Foreskin fibroblast (primary cell): ENCODE measurements at places on chromosomes 5 and 9.

DNA sequence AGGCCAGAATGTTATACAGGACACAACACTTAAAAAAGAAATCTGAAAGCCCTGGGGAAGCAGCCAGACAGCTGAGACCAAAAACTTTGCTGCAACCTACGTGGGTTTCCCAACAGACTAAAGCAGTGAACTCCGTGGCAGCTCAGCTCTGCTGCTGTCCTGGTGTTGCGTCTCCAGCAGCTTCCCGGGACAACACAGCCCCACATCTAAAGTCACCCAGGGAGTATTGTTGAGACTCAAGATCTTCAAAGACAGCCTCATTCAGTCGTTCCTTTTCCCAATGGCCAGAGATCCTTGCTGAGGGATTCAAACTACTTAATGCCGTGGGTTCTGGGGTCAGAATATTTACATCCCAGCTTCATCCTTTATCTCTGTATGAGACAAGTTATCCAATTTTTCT lies 125.8 kb downstream of the MED10 start:
- DNase-seq: no peak

DNA sequence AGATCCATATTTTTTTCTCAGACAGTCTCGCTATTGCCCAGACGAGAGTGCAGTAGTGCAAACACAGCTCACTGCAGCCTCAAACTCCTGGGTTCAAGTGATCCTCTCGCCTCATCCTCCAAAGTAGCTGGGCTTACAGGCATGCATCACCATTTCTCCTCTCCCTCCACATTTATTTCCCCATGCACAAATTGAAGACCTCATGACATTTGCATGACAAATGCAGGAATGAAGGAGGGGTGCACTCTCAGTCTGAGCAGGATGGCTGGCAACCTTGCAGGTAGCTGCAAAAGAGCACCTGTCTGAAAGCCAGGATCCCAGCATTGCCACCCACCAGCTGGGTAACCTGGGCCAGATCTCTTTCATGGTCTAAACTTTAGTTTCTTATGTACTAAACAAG lies 111.2 kb downstream of the SH3TC2 start:
- DNase-seq: no peak

GRCh38 chr9:19493174-19493811 lies 84.5 kb downstream of the ACER2 start:
- DNase-seq: peak; percentile 81

- peak; percentile 29 for DNase-seq
Measured at GRCh38 chr5:138654281-138654867, 79.2 kb upstream of the HSPA9 start.

- DNase-seq: no peak
Measured at GRCh38 chr9:94017939-94018531, 62.9 kb upstream of the BARX1 start.

- no peak for DNase-seq
Measured at GRCh38 chr9:100303747-100304146, 49.0 kb downstream of the TEX10 start.

DNA sequence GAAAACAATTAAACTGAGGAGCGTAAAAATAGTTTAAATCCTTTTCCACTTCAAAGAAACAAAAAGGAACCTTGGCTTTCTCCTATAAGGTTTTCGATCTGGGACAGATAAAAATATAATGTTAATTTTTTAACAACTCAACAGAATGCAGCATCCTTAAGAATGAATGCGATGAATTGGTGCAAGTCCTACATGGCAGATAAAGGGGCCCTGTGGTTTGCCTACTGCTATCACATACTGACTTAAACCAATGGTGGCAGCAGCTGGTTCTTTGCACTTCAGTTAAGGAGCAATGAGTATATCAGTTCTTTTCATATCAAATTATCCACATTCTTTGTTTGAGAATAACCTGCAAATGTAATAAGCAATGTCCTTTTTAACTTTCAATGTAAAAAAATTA lies 12.4 kb upstream of the TYRP1 start:
- DNase-seq: no peak

DNA sequence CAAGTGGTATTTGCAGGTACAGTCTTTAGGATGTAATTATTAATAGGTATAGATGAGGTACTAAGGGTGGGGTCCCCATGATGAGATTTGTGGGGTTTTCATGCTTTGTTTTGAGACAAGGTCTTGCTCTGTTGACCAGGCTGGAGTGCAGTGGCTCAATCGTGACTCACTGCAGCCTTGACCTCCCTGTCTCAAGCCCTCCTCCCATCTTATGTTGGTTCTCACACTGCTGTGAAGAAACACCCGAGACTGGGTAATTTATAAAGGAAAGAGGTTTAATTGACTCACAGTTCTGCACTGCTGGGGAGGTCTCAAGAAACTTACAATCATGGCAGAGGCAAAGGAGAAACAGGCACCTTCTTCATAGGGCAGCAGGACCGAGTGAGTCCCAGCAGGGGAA lies 217.5 kb downstream of the CDK5RAP2 start:
- peak; percentile 69 for DNase-seq

DNA sequence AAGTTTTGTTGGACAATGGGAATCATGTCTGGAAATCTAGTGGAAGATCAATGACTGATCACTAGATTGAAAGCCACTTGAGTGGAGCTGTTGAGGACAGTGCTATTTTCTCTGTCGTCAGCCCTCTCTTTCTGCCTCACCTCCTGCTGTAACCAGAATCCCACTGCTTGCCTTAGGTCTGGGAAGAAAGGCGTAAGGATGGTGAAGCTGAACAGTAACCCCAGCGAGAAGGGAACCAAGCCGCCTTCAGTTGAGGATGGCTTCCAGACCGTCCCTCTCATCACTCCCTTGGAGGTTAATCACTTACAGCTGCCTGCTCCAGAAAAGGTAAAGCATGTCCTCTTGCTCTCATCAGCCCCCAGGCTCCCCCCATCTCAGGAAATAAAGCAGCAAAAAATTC lies 1.1 kb downstream of the NSG2 start:
- DNase-seq: no peak

- DNase-seq: no peak
Measured at GRCh38 chr5:160310552-160311295, 1.6 kb downstream of the CCNJL start.

DNA sequence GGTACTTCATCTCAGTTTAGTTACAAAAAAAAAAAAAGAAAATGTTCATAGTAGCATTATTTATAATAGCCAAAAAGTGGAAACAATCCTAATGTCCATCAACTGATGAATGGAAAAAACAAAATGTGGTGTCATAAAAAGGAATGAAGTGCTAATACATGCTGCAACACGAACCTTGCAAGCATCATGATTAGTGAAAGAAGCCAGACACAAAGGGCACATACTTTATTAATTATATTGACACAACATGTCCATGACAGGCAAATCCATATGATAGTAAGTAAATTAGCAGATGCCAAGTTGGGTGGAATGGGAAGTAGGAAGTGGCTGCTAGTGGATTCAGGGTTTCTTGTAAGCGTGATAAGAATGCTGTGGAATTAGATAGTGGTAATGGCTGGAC lies 54.2 kb downstream of the PCDHGC5 start:
- DNase-seq: no peak

GRCh38 chr5:172940268-172941066 lies 18.8 kb upstream of the RPL26L1 start:
- no peak for DNase-seq

DNA sequence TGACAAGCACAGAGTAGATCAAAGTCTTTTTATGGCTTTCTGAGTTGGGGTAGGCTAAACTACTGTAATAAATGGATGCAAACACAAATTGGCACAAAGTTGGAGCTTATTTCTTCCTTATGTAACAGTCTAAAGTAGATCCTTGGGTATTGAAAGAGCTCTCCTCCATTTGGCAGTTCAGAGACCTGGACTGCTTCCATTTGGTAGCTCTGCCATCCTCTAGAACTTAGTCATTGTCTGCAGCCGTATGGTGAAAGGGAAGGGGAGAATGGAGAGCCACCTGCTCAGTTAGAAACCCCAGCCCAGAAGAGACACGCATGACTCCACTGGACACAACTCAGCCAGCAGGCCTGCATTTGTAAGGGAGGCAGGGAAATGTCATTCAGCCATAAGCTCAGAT lies 345.0 kb downstream of the DMAC1 start:
- DNase-seq: no peak

DNA sequence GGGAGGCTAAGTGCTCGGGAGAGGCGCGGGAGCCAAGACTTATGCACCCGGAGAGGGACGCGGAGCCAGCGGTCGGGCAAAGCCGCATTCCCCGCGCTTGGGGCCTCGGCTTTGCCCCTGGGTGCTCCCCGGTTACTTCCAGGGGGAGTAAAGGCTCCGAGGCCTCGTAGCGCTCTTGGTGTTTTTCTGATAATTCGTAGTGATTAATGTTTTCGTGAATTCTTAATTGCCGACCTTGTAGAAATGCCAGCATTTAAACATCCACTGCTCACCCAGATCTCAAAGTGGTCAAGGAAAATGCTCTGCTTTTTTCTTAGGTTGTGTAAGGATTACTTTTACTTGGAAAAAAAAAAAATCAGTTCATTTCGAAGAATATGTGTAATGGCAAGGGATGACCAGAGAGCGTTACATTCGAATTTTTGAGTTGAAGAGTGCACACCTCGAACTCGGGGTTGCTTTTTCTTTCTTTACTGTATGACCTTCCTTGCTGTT lies 654 bp upstream of the TUT7 start:
- peak; percentile 19 for DNase-seq

GRCh38 chr5:79436224-79436623 lies 77.7 kb downstream of the HOMER1 start:
- DNase-seq: peak; percentile 62

- DNase-seq: no peak
Measured at GRCh38 chr5:78424665-78425064, 64.2 kb downstream of the SCAMP1 start.

GRCh38 chr5:34007201-34007620 lies 639 bp downstream of the AMACR start:
- DNase-seq: peak; percentile 47

GRCh38 chr9:88533951-88534455 lies 975 bp upstream of the NXNL2 start:
- peak; percentile 56 for DNase-seq

GRCh38 chr9:127769929-127770582 lies 8.4 kb downstream of the SH2D3C start:
- DNase-seq: no peak

DNA sequence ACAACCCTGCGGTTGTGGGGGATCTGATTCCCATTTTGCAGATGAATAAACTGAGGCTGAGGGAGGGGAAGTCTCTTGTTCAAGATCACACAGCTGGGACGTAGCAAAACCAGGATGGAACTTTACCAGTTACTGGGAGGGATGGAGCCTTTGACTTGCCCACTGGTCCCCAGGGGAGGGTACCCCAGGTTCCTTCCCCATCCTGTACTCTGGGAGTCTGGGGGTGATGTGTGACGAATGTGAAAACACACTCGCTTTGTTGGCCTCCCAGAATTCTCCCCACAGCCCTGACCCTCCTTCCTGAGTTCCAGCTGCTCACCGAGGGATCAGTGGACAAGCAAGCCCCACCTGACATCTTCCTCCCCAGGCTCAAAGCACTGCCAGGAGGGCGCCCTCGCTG lies 135.1 kb downstream of the NSG2 start:
- no peak for DNase-seq

DNA sequence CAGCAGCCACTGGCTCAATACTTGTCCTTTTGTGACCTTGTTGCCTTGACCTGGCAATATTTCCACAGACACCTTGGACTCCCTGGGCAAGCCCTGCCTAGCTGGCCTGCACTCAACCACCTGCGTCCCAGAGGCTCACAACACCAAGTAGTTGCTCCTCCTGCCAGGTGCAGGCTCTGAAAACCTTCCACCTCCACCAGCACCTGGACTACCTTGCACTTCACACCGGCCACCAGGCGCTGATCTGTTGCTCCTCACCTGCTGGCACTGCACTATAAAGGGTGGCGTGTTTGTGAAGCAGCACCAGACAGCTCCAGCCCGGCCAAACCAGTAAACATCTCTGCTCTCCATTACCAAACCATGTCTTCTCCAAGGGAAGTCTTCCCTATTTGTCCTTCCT lies 997.7 kb downstream of the PTPRD start:
- no peak for DNase-seq

- peak; percentile 53 for DNase-seq
Measured at GRCh38 chr9:137227054-137227852, at the start of gene RNF224. Gene RNF224, plus strand, starts transcription at chr9:137227502. Its CDS starts 834 bp downstream, at chr9:137228336.

GRCh38 chr9:71704796-71705195 lies 63.5 kb downstream of the CEMIP2 start:
- no peak for DNase-seq

DNA sequence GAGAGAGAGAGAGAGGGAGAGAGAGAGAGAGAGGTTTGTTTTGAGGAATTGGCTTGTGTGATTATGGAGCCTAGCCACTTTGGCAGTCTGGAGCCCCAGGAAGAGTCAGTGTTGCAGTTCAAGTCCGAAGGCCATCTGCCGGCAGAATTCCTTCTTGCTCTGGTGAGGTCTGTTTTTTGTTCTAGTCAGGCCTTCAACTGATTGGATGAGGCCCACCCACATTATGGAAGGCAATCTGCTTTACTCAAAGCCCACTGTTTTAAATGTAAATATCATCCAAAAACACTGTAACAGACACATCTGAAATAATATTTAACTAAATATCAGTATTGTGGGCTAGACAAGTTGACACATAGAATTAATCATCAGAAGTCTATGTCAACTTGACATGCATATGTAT lies 11.4 kb upstream of the GRM6 start:
- DNase-seq: no peak

DNA sequence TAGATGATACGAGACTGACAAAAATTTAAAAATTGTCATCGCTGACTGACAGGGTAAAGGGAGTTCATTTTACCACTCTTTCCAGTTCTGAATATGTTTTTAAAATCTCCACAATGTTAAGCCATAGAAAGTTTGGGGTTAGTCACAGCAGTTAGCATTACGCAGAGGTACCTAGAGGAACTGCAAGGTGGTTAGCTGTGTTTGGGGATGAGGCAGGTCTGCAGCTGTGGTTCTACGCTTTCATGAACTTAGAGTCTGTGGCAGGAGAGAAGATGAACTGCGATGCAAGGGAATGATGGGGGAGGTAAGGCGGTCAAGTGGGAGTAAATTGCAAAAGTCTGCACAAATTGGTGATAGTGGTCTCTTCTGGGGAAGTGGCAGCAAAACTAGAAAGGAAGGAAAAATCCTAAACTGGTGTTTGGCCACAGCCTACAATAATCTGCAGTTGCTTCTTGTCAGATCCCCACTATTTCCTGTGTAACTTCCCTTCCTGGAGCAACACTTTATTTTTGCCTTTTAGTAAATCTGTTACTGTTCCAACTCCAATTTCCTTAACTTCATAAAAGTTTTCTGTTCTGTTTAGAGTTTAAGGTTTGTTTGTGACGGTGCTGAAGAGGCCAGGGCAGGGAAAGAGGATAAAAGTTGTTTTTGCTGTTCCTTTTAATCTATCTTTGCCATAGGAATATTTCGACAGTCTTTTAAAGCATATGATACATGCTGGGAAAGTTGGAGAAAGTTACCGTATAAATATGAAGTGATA lies 38.6 kb upstream of the SNX2 start:
- DNase-seq: no peak

DNA sequence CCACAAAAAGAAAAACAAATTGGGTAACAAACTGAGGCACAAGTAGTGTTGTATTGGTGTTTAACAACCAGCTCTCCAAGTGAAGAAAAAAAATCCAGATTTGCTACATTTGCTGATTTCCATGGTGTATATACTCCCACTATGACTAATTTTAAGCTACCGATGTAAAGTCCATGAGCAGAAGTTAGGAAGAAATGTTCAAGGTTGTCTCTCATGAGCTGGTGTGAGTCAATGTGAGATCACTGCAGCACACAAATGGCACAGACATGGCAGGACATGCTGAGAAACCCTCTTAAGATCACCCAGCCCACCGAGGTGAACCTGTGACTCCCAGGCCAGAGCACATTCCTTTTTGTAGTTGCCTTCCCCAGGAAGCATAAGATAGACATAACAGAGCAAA lies 36.2 kb downstream of the SLC44A1 start:
- peak; percentile 80 for DNase-seq

- peak; percentile 55 for DNase-seq
Measured at GRCh38 chr5:159965031-159965837, 43.7 kb upstream of the TTC1 start.

GRCh38 chr9:134895908-134896833 lies 15.6 kb downstream of the FCN2 start:
- peak; percentile 46 for DNase-seq
